Neural progenitor cell (in vitro differentiated cells): ENCODE measurements at places on chromosomes 13 and 19.

- no peak for DNase-seq
Measured at GRCh38 chr19:15615526-15615925, 508 bp downstream of the CYP4F8 start.

GRCh38 chr19:46975011-46975924, 44.4 kb upstream of the NPAS1 start:
- DNase-seq = peak; percentile 42

- DNase-seq = no peak
Measured at GRCh38 chr13:114107686-114108081, 24.7 kb downstream of the RASA3 start.

GRCh38 chr13:37143911-37144310, 38.4 kb upstream of the CSNK1A1L start:
- DNase-seq = no peak

DNA sequence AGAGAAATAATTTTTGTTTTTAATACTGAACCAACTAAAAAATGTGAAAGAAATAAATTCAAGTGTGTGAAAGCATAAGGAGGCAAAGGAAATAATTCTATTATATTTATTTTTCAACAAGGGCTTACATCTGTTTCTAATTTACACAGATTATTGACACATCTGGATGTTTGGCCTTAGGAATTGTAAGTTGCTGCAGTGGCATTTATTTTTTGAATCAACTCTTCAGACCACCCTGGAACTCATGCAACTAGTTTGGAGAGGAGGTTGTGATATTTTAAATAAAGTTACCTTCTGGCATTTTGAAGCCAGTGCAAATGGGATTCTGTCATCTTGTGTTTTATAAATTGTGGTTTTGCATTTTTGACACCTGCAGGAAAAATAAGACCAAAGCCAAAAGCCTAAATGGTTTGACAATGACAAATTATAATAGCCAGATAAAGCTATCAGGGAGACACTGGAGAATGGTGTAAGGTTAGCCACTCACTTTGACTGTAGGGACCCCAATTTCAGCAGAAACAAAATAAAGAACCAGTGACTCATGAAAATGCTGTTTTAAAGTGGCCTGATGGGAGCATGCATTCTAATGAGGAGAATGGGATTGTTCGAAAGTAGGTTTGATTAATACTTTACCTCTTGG, 192.9 kb downstream of the KLF5 start:
- no peak for DNase-seq

GRCh38 chr13:54226876-54227275, 1198.3 kb downstream of the OLFM4 start:
- DNase-seq = no peak

- no peak for DNase-seq
Measured at GRCh38 chr13:43544011-43544410, 242.8 kb downstream of the ENOX1 start.

DNA sequence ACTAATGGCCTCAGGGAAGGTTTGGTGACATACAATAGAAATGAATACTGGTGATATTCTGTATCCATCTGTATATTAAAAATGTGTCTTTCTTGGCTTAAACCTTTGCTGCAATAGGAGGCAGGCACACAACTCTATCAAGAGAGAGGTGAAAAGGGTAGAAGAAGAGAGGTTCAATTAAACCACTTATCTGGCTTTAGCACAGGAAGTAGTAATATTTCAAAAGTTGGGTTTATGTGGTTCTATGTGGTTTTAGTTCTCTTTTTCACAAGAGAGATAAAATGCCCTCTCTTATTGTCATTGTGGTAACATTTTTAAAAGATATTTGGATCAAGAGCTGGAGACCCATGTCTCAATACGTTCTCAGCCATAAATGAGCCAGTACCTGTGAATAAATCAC, 146.2 kb upstream of the FNDC3A start:
- DNase-seq = no peak

DNA sequence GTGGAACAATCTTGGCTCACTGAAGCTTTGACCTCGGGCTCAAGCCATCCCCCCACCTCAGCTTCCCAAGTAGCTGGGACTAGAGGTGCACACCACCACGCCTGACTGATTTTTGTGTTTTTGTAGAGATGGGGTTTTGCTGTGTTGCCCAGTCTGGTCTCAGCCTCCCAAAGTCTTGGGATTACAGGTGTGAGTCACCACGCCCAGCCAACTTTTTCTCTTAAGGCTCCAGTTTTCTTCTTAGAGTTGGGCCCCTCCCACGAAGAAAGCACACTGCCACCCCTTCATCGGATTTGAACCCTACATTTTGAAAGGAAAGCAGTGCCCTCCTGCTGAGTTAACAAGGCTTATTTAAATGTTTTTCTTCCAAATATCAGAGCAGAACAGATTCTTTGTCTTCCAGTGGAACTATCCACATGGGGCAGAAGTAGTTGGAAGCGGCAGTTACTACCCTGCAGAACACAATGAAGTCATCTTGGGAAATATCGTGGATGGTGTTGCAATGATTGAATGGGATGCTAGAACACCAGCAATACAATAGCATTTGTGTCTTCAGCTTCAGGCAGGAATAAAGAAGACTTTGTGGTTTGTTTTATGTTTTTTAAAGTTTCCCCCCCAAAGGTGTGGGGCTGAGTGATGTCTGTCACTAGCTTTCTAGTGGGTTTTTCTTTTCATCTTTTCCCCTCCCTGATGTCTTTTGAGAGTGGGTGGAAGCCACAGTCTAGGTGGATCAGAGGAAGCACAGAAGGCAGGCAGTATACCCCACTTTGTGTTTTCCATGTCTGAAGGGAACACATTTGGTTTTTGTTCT, 8.9 kb downstream of the ACTN4 start:
- DNase-seq = no peak

DNA sequence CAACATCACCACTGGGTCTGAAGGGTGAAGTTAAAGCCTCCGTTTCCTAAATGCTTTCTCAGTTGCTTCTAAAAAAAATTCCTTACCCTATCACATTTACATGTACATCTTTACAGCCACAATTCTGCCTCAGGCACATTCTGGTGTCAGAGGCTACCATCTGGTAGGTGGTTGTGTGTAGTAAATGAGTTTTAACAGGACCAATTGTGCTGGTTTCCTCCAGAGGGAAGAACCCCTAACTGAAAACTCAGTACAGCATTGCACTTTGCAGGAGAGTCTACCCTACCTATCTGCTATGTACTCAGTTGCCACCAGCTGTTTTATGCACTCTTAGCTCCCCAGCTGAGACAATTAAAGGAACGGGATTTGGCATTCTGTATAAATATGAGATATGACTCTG, 1576.5 kb downstream of the PCDH9 start:
- DNase-seq = no peak

- no peak for DNase-seq
Measured at GRCh38 chr19:3338541-3339181, 27.7 kb upstream of the NFIC start.

DNA sequence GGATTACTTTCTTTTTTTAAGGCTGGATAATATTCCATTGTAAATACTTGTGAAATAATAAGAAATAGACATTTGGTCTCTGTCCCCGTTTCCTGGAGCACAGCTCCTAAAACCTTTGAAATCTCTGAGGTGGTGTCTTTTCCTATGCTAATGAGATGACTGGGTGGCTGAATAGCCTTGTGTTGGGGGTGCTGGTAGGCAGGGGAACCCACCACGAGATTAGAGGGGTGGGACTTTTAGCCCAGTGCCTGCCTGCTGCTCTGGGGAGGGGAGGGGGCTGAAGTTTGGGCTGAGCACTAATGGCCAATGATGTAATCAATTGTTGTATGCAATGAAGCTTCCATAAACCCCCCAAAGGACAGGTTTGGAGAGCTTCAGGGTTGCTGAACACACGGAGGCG, 175.7 kb downstream of the FGF9 start:
- no peak for DNase-seq

GRCh38 chr13:38166116-38166515, 183.5 kb upstream of the UFM1 start:
- DNase-seq = no peak

GRCh38 chr19:8017808-8018207, 12.4 kb upstream of the ELAVL1 start:
- DNase-seq = peak; percentile 52

DNA sequence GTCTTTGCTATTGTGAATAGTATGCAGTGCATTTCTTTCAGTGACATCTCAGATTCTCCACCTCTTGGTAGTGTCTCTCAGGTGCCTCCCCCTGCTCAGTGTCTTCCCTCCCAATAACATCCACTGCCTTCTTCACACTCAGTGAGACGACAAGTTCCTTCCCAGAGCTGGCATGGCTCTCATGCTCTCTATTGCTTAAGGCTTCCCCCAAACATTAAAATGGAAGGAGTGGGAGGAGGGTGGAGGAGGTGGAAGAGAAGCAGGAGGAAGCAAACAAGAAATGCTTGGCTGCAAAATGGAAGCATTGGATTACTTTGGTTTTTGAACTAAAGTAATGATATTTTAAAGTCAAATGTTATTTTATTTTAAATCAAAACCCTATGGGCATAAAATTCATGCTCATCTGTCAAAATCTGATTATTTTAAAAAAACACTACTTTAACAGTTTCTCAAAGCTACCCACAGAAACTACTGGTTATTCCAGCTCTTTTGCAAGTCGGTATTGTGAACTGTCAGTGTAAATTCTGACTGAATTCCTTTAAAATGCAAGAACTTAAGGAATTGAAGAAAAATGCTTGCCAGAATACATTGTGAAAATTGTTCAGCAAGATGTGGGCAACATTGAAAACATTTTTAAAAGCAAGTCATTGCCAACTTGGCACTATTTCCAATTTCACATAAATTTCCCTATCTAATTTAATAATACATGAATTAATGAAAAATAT, 727.6 kb upstream of the ARGLU1 start:
- DNase-seq = no peak

DNA sequence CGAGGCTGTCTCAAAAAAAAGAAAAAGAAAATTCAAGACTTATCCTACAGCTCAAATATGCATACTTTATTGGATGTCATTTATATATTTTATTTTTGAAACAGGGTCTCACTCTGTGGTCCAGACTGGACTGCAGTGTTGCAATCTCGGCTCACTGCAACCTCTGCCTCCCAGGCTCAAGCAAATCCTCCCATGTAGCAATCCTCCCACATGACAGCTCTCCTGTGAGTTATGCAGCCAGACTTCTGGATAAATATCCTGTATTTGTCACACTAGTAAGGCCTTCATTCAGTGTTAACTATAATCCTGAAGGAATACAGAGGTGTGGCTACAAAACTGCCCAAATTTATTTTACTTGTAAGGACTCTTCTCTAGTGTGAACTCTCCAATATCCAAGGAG, 7.2 kb downstream of the ZNF552 start:
- DNase-seq = no peak

DNA sequence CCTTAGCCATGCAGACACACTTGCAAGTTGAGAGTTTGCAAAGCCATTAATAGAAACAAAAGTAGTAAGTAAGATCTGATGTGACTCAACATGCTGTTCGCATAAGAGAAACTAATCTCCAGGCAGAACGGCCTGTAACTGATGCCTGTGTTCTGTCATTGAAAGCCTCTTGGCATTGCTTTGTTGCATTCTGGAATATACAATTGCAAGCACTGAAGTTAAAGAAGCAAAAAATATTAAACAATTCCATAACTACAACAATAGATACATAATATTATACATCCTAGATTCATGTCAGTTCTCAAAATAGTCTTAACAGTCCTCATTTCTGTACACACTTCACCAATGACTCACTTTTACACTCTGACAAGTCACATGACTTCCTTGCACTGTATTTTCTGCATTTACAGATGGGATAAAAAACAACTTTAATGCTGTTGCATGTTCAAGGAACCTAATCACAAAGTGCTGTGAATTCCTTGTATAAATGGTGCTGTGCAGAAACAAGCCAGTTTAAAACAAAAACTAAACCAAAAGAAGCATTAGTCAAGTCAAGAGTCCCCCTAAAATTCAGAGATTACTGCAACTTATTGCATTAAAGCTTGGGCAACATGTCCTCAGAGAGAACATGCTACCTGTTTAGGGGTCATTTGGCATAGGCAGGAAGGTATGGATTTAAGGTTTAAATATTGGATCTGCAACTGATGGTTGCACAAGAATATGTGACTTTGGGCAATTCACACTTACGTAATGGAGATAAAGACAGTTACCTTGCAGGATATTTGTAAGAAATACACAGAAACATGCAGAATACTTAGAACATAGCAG, 79.5 kb upstream of the SERP2 start:
- DNase-seq = no peak

GRCh38 chr13:95298169-95298965, 2.9 kb downstream of the ABCC4 start:
- no peak for DNase-seq

GRCh38 chr13:111659219-111659775, 338.9 kb downstream of the TEX29 start:
- DNase-seq = peak; percentile 24

- peak; percentile 95 for DNase-seq
Measured at GRCh38 chr13:77329133-77329910, 2.4 kb upstream of the MYCBP2 start.

DNA sequence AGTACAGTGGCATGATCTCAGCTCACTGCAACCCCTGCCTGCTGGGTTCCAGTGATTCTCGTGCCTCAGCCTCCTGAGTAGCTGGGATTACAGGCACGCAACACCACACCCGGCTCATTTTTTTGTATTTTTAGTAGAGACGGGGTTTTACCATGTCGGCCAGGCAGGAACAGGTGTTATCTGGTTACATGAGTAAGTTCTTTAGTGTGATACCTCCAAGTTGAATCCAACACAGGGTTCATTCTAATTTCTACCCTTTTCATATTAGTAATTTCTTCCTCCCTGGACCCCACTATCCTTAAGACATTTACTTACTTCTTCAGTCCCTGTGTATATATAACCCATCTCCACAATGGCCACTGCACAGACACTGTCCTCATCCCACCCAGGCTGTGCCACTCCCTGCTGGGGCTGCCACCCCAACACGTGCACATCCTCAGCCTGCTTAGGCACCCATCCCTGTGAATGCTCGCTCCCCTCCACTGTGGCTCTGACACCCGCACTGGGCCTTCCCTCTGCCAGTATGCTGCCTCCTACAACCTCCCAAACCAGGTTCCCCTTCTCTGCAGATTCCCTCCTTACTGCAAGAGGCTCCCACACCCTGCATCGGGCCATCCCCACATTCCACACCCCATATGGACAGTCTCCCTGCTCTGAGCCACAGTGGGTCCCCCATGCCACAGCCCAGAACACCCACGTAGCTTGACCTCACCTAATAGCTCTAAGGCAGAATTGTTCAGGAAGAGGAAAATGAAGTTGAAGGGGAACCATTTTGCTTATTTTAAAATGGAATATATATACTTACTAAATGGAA, 147.1 kb downstream of the TBC1D4 start:
- DNase-seq = no peak

DNA sequence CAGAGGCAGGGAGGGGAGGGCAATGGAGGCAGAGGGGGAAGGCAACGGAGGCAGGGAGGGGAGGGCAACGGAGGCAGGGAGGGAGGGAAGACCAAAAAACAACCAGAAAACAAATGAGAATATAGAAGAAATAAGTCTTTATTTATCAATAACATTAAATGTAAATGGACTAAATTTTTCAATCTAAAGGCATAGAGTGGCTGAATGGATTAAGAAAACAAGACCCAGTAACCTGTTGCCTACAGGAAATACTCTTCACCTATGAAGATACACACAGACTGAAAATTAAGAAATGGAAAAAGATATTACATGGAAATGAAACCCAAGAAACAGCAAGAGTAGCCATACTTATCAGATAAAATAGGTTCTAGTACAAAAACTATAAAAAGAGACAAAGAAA, 536.3 kb downstream of the TBC1D4 start:
- no peak for DNase-seq

- no peak for DNase-seq
Measured at GRCh38 chr19:35992907-35993765, 1.9 kb upstream of the SDHAF1 start.

GRCh38 chr13:48575031-48575430, 42.2 kb upstream of the RCBTB2 start:
- DNase-seq = no peak
